ENCODE measurements at places on chromosomes 7 and 10.

DNA sequence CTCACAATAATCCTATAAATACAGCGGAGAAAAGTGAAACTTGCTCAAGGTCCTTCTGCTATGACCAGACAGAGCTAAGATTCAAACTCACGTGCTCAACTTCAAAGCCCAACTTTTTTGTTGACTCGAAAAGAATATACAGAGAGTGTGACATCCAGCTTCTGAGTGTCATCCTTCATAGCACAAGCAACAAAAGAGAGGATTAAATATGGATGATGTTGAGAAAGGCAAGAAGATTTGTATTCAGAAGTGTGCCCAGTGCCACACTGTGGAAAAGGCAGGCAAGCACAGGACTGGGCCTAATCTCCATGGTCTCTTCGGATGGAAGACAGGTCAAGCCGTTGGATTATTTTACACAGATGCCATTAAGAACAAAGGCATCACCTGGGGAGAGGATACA lies 2.1 kb upstream of the FAM3C start:
- no peak for DNase-seq

- DNase-seq = no peak
Measured at GRCh38 chr10:6929148-6929830, 349.2 kb upstream of the PRKCQ start.

DNA sequence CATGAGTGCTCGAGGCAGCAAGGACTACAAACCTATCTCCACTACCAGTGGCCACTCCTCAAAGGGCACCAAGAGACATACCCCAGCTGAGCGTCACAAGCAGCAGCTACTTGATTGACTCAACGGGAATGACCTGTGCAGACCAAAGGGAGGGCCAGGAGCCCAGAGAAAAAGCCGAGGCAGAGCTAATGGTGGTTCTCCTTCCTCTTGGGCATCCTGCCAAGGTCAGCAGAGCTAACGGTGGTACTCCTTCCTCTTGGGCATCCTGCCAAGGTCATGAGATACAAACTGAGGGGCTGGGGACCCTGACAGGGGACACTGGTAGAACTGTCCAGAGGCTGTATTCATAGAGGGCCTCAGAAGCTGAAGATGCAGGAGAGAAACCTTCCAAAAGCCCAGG lies 60.4 kb downstream of the FAM53B start:
- DNase-seq = no peak

DNA sequence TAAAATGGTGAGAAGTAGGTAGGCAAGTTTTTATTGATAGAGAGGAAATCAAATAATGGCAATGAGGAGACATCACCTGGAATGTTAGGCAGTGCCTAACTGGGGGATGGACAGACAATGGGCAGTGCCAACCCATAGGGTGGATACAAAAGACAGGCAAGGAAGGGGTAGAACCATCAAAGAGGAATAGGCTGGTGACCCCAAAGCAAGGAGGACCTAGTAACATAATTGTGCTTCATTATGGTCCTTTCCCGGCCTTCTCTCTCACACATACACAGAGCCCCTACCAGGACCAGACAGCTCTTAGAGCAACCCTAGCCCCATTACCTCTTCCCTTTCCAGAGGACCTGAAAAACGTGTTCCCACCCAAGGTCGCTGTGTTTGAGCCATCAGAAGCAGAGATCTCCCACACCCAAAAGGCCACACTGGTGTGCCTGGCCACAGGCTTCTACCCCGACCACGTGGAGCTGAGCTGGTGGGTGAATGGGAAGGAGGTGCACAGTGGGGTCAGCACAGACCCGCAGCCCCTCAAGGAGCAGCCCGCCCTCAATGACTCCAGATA lies 30.0 kb downstream of the PRSS2 start:
- DNase-seq = no peak

- no peak for DNase-seq
Measured at GRCh38 chr10:119896937-119897770, 4.6 kb downstream of the SEC23IP start.

GRCh38 chr7:5083311-5083711 lies 37.7 kb downstream of the RBAK start:
- DNase-seq = no peak

DNA sequence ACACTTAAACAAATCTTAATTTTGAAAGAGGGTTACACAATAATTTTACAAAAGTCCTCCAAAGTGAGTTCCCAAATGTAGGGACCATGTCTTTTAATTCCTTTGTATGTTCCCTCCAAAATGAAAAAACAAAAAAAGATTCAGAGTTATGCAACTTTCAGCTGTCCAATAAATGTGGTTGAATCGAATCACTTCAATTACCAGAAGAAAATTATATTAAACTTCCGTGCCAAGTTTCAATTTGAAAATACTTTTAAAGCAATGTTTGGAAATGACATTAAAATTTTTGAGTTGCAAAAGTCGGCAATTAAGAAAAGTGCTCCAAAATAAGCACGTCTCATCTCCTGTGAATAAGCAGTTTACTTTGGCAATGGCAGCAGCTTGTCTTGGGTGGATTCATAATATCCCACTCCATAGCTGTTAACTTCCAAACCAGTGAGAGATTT lies 60.3 kb upstream of the C1GALT1 start:
- peak; percentile 3 for DNase-seq
